ENCODE measurements at places on chromosomes 16 and 17. TPM values are rescaled to one million over a fixed set of nuclear protein-coding genes. Genes with fewer than 3 reads are reported as not detected.

DNA sequence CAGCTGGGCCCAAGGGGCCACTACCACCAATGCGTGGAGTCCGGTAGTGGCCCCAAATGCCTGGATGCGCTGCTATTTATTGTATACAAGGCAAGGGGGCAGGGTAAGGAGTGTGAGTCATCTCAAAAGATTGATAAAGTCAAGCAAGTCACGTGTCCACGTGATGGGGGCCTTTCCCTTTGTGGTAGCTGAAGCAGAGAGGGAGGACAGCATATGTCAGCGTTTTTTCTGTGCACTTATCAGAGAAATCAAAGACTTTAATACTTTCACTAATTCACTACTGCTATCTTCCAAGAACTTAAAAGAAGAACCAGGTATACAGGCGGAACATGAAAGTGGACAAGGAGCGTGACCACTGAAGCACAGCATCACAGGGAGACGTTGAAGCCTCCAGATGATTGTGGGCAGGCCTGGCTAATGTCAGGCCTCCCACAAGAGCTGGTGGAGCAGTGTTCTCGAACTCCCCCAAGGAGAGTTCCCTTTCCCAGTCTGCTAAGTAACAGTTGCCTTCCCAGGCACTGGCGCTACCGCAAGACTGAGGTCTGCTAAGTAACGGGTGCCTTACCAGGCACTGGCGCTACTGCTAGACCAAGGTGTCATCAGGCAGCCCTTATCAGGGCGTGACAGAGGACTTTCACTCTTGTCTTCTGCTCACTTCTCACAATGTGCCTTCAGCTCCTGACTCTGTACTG lies 10.8 kb upstream of the ASB16 start:
- no peaks in the 10 kb centered on the region for H3K4me1 ChIP-seq
- DNase-seq: no peak
- no peaks in the 10 kb centered on the region for H3K36me3 ChIP-seq

DNA sequence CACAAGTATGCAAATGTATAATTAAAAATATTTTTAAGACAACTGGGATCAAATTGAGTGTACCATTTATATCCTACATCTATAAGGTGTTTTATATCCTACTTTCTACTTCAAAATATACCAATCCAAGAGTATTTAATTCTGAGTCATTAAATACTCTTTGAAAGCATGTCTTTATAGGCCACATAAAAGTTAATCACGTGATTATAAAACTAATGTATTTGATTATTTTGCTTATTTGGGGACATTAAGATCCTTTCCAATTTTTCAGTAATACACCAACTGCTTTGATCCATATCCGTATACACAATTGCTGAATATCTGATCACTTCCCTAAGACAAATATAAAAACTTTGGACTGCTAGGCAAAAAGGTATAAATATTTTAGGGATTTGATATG lies 26.6 kb upstream of the MAF start:
- DNase-seq: no peak
- no peak overlapping the region for H3K27ac ChIP-seq
- no peaks in the 10 kb centered on the region for H3K4me1 ChIP-seq

KRT33B gene
- not detected for total RNA-seq

PIK3R5 gene
- total RNA-seq: 44.0 TPM

- peaks cover 19% of the 10 kb centered on the region for H3K4me1 ChIP-seq
- no peak overlapping the region for H3K4me3 ChIP-seq
- H3K27ac ChIP-seq: no peak overlapping the region
- no peaks in the 10 kb centered on the region for H3K27me3 ChIP-seq
- no peak for DNase-seq
- H3K36me3 ChIP-seq: no peaks in the 10 kb centered on the region
These were observed 4.5 kb downstream of the C17orf50 start for GRCh38 chr17:35765086-35765710.

DNA sequence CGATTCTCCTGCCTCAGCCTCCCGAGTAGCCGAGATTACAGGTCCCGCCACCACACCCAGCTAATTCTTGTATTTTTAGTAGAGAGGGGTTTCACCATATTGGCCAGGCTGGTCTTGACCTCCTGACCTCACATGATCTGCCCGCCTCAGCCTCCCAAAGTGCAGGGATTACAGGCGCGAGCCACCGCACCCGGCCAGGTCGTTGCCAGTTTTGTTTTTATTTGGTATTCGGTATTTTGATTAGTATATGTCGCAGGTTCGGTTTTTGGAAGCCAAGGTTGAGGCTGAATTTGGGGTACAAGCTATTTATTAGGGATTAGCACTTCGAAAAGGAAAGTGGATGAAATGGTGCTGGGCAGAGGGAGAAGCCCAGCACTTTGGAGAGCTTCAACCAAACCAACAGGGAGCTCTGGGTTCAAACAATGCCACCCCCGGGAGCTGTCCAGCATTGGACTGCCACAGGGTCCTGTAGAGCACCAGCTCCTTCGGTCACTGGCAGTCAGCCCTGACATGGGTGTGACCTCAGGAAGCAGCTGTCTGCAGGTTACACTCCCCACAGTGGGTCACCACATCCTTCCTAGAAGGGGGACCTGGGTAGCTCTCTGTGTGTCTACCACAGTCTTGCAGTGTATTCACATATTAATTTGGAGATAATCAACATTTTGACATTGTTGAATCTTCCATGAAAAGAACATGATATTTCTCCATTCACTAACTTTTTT lies 1.5 kb upstream of the CLEC10A start:
- H3K27me3 ChIP-seq: no peaks in the 10 kb centered on the region
- peak; percentile 39 for DNase-seq
- H3K4me1 ChIP-seq: peaks cover 14% of the 10 kb centered on the region
- no peak overlapping the region for H3K27ac ChIP-seq
- no peak overlapping the region for H3K4me3 ChIP-seq
- H3K36me3 ChIP-seq: no peaks in the 10 kb centered on the region

DNA sequence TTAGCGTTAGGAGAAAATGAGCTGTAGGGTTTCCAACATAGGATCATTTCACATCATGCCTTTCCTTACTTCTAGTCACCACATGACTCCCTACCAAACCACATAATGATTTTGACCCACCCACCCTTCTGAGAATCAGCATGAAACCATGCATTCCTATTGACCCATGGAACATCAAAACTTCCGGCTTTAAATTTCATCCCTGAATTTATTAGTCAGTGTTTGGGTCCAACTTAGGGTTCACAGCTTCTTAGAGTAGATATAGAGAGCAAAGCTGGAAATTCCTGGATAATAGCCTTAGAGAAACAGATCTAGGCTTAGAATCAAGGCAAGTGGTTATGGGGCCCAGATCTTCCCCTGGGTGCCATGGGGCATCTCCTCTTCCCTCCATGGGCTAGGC lies 162.6 kb downstream of the TOX3 start:
- DNase-seq: no peak
- H3K4me3 ChIP-seq: no peak overlapping the region
- H3K36me3 ChIP-seq: no peaks in the 10 kb centered on the region
- no peaks in the 10 kb centered on the region for H3K27me3 ChIP-seq
- H3K27ac ChIP-seq: no peak overlapping the region

VMO1 gene
- total RNA-seq: 9.9 TPM

DNA sequence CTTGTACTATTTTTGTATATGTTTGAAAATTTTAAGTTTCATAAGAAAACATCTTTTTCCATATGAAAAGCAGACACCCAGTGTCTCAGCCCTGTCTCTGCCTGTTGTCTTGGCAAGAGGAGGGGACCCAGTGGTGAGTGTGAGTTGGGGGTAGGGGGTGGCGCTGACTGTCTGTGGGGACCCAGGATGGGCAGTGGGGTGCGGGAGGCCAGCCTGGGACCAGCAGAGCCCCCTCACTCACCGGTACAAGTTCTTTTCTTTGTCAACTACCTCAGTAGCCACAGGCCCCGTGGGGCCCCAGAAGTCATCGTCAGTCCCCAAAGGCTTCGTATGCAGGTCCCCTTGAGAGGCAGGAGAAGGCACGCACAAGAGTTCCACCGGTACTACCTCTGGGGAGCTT lies 46.2 kb downstream of the MIS12 start:
- peaks cover 92% of the 10 kb centered on the region for H3K36me3 ChIP-seq
- H3K27ac ChIP-seq: no peak overlapping the region
- no peak for DNase-seq
- no peak overlapping the region for H3K4me3 ChIP-seq
- H3K27me3 ChIP-seq: no peaks in the 10 kb centered on the region
- no peaks in the 10 kb centered on the region for H3K4me1 ChIP-seq

DNA sequence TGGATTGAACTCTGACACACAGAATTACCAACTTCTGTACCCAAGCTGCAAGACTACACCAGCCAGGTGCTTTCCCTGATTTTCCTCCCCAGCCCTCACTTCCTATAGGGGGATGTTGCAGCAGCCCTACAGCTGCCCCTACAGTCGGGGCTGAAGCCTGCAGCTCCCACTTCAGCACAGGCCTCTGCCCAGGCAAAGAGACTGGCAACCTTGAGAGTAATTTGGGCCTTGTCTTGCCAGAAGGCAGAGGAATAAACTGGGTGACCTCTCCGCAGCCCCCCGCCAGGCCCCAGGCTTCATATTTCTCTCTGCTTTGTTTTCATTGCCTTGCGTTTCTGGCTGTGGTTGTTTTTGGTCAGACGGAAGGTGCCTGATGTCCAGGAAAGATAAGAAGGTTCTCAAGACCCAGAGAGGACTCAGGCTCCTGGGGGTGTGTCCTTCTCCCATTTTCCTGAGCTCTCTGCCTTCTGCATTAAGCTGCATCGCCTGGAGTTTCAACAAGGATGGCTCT lies 32.0 kb downstream of the SLC6A4 start:
- no peaks in the 10 kb centered on the region for H3K4me1 ChIP-seq
- H3K4me3 ChIP-seq: no peak overlapping the region
- peaks cover 3% of the 10 kb centered on the region for H3K36me3 ChIP-seq

TMC7 gene
- total RNA-seq: 3.3 TPM

GRCh38 chr17:73546770-73547536 lies 97.3 kb downstream of the SDK2 start:
- no peaks in the 10 kb centered on the region for H3K36me3 ChIP-seq
- H3K27ac ChIP-seq: no peak overlapping the region
- H3K27me3 ChIP-seq: peaks cover 11% of the 10 kb centered on the region
- no peak overlapping the region for H3K4me3 ChIP-seq

DNA sequence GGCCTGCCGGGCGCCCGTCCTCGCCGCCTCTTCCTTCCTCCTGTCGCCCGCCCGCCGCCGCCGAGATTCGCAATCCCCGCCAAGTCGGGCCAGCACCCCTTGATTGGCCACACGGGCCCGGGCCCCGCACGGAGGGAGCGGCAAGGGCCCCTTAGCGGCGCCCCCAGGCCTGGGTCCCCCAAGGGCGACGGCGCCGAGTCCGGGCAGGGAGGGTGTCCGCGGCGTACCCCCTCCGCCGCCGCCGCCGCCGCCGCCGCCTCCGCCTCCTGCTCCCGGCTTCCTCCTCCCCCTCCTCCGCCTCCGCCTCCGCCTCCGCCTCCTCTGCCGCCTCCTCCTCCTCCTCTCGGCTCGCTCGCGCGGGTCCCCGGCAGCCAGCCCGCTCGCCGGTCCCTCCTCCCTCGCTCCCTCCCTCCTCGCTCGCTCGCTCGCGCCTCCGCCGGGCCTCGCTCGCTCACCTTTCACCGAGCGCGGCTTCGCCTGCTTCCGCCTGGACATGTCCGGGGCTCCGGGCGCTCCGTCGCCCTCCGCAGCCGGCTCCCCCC lies 561 bp downstream of the ZNF423 start:
- DNase-seq: peak; percentile 86
- H3K4me1 ChIP-seq: peaks cover 41% of the 10 kb centered on the region
- peak overlapping the region; percentile 88 for H3K27ac ChIP-seq
- peaks cover 23% of the 10 kb centered on the region for H3K27me3 ChIP-seq
- H3K4me3 ChIP-seq: peak overlapping the region; percentile 73

GRCh38 chr17:48804936-48805411 lies 12.1 kb downstream of the TTLL6 start:
- H3K4me3 ChIP-seq: no peak overlapping the region
- no peaks in the 10 kb centered on the region for H3K36me3 ChIP-seq
- no peak overlapping the region for H3K27ac ChIP-seq
- H3K4me1 ChIP-seq: peaks cover 24% of the 10 kb centered on the region

GRCh38 chr17:17088541-17089525 lies 46.6 kb downstream of the MPRIP start:
- H3K27ac ChIP-seq: no peak overlapping the region
- no peak overlapping the region for H3K4me3 ChIP-seq
- DNase-seq: no peak
- H3K4me1 ChIP-seq: peaks cover 58% of the 10 kb centered on the region

GRCh38 chr17:13346592-13346991 lies 255.1 kb downstream of the HS3ST3A1 start:
- no peaks in the 10 kb centered on the region for H3K27me3 ChIP-seq
- no peak overlapping the region for H3K27ac ChIP-seq
- no peak overlapping the region for H3K4me3 ChIP-seq
- no peak for DNase-seq
- H3K4me1 ChIP-seq: no peaks in the 10 kb centered on the region
- H3K36me3 ChIP-seq: no peaks in the 10 kb centered on the region

DNA sequence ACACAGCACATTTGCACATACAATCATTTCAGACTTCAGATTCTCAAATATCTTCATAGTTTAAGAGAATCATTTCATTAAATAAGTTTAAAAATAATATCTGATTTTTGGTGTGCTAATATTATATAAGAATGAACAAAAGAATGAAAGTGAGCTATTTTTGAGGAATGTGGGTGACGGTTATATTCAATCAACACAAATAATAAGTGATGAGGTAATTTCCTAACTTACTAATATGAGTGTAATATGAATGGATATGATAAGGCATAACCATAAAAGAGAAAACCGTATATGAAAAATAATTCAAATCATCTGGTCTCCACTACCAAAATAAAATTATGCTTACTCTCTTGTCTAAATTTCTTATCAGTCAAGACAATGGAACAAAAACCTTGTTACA lies 68.4 kb upstream of the NACA2 start:
- H3K4me1 ChIP-seq: no peaks in the 10 kb centered on the region
- H3K27me3 ChIP-seq: no peaks in the 10 kb centered on the region
- no peak overlapping the region for H3K27ac ChIP-seq
- no peaks in the 10 kb centered on the region for H3K36me3 ChIP-seq

TBX2 gene
- 83.3 TPM for total RNA-seq

DNA sequence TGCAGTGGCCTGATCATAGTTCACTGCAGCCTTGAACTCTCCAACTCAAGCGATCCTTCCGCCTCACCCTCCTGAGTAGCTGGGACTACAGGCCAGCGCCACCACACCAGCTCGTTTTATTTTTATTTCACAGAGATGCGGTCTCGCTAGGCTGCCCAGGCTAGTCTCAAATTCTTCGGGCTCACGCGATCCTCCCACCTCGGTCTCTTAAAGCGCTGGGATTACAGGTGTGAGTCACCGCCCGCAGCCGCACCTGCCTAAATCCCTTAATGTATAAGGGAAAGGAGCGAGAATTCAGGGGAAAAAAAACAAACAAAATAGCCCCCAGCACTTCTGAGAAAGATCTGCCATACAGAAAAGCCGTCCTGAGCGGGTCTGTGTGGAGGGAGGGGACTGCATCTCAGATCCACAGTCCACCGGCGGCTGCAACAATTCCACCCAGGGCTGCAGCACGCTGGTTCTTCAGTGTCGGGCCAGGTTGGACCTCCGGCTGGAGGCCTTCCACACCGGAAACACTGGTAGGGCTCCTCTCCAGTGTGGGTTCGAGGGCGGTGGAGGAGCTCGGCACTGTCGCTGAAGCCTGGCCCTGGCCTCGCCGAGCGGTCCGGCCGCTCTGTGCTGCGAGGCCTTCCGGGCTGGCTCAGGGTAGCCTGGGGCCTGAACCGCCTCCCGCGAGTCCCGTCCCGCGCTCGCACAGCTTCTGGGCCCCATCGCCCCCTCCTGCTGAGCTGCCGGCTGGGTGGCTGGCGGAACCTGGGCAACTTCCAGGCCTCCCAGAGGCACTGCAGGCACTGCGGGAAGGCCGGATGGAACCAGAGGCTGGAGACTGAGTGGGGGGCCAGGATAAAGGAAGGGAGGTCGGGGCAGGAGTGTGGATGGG lies 7.0 kb downstream of the ZNF843 start:
- H3K36me3 ChIP-seq: no peaks in the 10 kb centered on the region
- H3K27ac ChIP-seq: no peak overlapping the region
- H3K4me3 ChIP-seq: no peak overlapping the region
- DNase-seq: no peak
- H3K27me3 ChIP-seq: no peaks in the 10 kb centered on the region
- no peaks in the 10 kb centered on the region for H3K4me1 ChIP-seq

ATAD5 gene
- total RNA-seq: 1.6 TPM
